CD4-positive, alpha-beta T cell treated with Interleukin-6 for 4 hours (primary cell): ENCODE measurements at places on chromosomes 7 and 10.

DNA sequence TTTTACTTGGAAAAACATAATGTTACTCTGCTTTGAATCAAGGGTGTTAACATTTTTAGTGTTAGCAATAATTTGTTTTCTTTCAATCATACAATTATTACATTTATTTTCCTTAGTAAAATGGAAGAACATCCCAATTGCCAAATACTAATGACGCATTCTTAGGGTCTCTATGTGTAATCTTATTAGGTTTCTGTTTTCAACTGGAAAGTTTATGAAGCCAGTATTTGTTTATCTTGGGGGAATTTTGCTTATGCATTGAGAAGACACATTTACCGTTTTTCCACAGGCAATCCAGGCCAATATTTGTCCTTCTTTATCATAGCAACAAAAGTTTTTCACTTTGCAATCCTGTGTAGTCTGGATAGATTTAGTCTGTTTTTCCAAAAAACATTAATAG is 134.5 kb downstream of the CPED1 start:
- no peak for DNase-seq

DNA sequence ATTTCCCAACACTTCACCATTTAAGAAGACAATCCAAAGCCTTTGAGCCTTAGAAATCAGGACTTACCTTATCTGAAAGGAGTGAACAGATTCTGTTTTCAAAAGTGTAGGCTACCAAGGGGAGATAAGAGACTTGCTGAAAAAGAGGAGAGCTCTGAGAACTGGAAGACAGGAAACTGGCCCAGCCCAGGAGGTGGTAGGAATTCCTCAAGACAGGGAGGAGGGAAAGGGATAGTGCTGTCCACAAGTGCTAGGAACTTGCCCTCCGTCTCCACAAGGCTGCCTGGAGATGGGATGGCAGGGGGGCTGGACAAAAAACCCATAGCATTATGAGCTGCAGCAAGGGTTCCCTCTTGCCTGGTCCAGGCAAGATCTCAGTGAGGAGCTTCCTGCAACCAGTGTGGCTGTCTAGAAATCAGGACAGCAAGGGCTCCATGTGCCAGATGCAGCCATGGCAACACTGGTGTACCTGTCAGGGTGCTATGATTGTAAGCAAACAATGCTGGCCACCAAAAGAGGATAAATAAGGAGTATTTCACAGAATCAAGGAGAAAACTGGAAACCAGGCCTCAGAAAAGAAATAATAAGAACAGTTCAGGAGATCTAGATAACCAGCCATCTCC is 22.7 kb upstream of the FRMD4A start:
- no peak for DNase-seq

DNA sequence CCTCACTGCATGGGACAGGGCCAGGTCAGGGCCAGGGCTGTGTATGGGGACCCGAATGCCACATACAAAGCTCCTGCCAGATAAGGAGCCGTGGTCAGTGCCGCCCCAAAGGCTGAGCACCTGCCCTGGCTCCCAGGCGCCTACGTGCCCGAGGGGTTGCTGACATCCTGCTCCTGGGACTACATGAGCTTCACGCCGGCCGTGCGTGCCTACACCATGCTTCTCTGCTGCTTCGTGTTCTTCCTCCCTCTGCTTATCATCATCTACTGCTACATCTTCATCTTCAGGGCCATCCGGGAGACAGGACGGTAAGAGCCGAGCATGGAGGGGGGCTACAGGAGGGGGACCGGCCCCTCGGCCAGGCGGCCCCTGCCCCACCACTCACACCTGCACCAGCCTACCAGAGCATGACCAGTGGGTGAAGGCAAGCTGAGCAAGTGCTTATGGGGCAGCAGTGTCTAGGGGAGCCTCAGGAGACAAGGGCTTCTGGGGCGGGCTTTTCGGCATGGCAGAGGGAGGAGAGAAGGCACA is 4.9 kb downstream of the OPN4 start:
- DNase-seq = no peak

DNA sequence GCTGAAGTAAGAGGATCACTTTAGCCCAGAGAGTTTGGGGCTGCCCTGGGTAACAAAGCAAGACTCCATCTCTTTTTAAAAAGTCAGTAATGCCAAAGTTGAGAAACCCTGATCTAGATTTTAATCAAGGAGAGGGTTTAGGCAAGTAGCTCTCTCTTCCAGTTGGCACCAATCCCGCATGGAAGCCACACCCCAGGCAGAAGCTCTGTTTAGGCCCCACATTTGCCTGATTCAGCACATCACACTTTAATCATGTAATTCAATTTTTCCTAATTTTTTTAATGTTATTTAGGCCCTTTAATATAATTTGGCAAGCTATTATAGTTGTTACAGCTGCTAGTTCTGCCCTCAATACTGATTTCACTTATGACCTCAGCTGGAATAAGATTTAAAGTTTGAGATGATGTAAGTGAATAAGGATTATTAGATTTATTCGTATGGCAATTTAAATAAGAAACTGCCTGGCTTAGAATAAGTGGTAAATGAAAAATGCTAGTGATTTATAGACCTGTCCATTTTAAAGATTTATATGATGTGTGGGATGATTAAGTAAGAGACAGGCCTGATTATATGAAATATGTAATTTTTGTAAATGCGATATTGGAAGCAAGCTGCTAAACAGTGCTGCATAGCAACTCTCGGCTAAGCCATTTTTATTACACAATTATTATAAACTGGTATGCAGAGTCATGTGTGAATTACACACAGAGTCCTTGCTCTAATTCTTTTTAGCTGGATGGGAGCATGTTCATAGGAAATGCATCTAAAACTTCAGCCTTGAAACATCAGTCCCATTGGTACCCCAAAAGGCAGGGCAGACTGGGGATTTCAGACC is 80.2 kb upstream of the NFE2L3 start:
- DNase-seq = no peak

DNA sequence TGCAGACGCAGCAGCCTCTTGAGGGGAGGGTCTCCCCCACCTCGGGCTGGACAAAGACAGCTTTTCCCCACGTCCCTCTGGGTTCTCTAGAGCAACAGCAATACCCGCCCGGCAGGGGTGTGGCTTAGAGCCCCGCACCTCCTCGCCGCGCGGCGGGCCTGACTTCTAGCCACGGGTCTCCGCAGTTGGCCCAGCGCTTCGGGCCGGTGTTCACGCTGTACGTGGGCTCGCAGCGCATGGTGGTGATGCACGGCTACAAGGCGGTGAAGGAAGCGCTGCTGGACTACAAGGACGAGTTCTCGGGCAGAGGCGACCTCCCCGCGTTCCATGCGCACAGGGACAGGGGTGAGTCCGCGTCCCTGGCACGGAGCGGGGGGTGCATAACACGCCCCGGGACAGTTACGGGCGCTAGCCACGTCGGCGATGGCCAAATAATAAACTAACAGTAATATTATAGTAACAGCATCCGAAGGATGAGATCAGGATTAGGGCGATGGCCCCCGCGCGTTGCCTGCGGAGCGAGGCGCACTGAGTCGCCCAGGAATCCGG is 1.2 kb downstream of the CYP2E1 start:
- DNase-seq = no peak

- no peak for DNase-seq
Observed at GRCh38 chr7:125877246-125877645, 947.6 kb upstream of the POT1 start.

DNA sequence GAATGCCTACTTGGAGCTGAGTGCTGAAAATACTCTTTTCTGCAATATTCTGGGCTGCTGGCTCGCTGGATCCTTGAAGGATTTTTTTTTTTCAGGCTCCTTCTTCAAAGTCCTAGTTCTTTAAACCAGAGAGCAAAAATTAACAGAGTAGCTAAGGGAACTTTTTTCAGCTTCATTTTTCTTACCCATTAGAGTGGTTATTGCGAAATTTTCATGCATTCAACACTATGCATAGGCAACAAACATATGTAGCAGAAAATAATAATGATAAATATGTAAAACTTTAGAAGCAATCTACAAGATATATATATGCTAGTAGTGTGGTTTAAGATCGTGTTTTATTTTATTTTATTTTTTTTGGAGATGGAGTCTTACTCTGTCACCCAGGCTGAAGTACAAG is 264.6 kb downstream of the SFMBT2 start:
- DNase-seq = no peak

- DNase-seq = no peak
Observed at GRCh38 chr7:116731445-116732335, 59.7 kb downstream of the MET start.

- DNase-seq = no peak
Observed at GRCh38 chr10:21493784-21494183, 31.7 kb downstream of the SKIDA1 start.

- no peak for DNase-seq
Observed at GRCh38 chr7:28465697-28466096, 53.4 kb downstream of the CREB5 start.

GRCh38 chr7:71511361-71511807 is 379.4 kb downstream of the GALNT17 start:
- no peak for DNase-seq

DNA sequence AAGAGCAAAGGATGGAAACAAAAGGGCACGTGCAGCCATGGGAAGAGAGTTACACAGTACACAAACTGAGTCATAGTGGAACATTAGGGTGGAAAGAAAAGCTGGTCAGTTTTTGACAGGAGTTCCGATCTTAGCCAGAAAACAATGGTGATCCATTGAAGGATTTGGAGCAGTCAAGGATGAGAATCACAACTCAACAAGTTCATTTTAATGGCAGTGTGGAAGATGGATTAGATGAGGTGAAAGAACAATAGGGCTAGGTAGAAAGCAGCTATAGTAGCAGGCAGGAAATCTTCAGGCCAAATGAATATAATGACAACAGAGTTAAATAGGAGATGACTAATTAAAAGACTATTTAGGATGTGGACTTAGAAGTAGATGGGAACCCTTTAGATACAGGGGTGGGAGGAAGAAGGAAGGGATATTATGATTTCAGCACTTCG is 136.3 kb downstream of the DOCK4 start:
- no peak for DNase-seq

GRCh38 chr7:27185013-27185853 is at the start of gene HOXA11:
Gene HOXA11, minus strand, starts transcription at chr7:27185232. Its CDS starts 88 bp downstream, at chr7:27185144.
- DNase-seq = no peak

GRCh38 chr7:121595758-121596696 is 199.9 kb upstream of the FAM3C start:
- no peak for DNase-seq

GRCh38 chr7:2796358-2797352 is 47.5 kb downstream of the GNA12 start:
- DNase-seq = no peak

- no peak for DNase-seq
Observed at GRCh38 chr10:69742356-69742695, 59.4 kb upstream of the COL13A1 start.

DNA sequence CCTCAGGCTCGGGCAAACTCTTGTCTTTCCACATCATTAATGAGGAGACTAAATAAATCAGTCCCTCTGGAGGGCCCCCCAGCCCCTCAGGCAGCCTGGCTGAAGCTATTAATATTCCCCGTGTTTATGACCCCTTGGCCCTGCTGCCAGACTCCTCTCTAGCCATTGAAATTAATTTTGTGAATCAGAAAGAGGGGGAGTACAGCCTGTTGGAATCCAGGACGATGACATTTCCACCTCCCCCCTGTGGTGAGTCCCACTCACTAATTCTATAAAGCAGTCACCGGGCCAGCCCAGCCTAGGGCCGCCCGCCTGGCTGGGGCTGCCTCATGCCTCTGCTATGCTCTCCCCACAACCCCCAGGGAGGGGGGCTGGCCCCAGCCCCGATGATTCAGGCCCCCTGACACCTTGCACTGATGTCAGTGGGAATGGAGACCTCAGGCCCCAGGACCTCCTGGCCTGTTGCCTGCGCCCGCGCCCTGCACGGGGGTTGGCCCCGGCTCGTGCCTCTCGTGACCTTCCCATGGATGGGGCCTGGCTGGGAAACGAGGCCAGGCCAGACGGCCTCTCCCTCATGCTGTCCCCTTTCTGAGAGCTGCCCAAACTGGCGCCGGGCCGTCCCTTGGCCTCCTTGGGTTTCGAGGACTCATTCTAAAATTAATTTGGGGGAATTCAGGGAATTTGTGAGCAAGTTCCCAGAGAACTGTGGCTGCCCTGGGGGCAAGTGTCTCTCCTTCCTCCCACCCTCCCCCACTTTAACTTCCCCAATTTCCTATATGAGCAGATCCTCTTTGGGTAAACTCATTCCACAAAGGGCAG is 34.0 kb downstream of the TMEM270 start:
- DNase-seq = no peak

DNA sequence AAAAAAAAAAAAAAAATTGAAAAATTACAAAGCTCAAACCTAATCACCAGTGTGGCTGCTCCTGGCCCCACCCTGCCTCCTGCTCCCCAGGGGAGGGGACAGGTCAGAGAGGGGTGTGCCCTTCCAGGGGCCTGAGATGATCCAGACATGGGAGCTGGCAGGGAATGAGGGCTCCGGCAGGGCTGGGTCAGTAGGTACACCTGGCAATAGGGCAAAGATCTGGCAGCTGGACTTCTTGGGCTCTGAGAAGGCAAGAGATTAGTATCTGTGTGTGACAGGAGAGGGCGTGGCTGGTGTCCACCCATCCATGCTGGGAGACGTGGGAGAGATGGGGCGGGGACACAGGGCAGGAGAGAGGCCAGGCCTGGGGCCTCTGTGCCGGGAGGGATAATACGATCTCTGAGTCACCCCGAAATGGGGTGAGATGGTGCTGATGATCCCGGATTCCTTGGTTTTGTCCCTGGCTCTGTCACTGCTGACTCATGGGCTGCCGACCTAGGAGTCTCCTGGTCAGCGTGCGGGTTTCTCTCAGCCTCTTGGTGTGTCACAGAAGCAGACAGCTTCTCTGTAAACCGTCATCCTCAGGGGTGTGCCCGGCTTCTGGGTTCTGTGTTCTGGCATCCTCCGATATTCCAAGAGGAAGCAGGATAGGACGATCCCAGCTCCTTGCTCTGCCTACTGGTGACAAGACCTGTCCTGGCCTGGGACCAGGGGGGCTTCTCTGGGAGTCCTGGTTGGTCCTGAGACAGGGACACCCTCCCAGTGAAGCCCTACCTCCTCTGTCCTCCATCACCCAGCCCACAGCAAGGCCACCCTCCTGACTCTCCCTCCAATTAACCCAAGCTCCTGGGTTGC is 8.2 kb upstream of the CLDN4 start:
- no peak for DNase-seq

GRCh38 chr10:83229991-83230390 is 909.3 kb upstream of the GHITM start:
- DNase-seq = no peak

- DNase-seq = no peak
Observed at GRCh38 chr7:11709196-11709595, 122.8 kb downstream of the THSD7A start.
